ENCODE measurements at places on chromosomes 3 and 15.
A peak's percentile ranks its signal among the peaks of the same experiment; 100 is the strongest.

- DNase-seq: no peak
These were observed 42.2 kb downstream of the SV2B start for GRCh38 chr15:91142106-91142744.

DNA sequence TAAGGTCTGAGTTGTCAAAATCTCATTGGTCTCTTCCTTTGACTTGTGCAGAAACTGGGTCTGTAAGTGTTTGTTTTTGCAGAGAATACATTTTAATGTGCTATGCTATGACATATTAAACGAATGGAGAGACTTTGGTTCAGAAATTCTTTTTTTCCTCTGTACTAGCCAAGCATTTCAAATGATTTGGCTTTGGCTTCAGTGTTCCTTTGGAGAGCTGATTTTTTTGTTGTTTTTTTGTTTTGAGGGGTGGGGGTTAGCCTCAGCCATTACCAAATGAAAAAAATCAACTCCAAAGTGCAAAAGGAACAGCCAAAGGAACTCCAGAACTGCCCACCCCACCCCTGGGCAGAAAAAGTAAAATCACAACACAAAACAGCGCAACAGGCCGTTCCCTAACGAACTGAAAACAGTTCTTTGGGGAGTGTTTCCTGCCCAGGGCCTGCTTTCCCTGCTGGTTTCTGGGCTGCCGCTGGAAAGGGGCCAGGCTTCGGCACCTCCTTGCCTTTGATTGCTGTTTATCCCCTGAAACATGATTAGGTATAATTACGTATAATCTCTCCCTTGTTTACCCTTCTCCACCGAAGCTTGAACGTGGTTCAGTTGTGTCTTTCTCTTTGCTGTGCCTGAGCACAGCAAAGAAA lies 57.6 kb upstream of the NEO1 start:
- no peak for DNase-seq

DNA sequence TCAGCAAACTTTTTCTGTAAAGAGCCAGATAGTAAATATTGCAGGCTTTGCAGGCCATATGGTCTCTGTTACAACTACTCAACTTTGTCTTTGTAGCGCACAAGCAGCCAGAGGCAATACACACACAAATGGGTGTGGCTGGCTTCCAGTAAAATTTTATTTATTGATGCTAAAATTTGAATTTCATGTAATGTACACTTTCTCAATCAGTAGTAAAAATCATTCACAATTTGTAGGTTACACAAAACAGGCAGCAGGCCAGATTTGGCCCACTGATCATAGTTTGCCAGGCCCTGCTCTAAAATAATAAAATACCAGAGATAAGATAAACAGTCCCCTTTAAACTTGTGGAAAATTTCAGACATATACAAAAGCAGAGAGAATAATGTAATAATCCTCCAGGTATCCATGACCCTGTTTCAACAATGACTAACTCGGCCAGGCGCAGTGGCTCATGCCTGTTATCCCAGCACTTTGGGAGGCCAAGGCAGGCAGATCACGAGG lies 330.3 kb downstream of the SHQ1 start:
- DNase-seq: no peak

DNA sequence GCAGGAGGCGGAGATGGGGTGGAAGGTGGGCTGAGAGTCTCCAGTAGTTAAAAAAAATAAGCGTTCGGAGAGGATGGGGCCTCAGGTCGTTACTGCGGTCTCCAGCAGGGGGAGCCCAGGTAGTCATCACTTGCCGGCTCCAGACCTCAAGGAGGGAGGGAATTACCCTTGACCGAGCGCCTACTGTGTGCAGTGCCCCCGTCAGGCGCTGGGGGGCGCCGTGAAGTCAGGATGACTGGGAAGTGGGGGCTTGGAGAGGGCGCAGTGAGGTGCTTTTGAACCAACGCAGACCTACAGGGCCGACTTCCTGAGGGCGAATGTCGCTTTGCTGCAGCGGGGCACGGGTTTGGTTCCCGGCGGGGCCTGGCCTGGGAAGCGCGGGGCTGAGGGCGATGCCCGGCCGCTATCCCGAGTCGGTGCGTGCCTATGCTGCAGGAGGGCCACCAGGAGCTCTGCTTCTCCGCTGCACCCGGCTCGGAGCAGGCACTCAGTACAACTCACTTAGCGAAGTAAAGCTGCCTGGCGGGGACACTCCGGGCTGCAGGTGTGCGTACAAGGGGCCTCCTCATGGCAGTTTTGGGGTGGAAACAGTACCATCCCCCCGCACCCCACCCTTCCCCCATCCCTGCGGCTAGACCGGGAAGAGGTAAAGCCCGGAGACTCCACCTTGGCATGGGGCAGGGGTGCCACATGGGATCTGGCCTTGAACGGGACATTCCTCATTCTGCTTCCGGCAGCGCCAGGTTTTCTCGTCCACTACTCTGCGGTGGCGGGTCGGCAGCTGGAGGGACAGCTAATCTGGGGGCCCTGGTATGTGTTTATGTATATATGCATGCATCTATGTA lies 79.8 kb downstream of the RHCG start:
- peak; percentile 69 for DNase-seq

DNA sequence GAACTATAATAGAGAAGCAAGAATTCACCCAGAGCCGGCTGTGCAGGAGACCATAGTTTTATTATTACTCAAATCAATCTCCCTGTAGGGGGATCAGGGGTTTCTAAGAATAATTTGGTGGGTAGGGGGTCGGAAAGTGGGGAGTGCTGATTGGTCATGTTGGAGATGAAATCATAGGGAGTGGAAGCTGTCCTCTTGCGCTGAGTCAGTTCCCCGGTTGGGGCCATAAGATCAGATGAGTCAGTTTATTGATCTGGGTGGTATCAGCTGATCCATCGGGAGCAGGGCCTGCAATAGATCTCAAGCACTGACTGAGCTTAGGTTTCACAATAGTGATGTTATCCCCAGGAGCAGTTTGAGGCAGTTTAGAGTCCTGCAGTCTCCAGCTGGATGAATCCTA lies 97.0 kb upstream of the SNRPN start:
- no peak for DNase-seq

- no peak for DNase-seq
These were observed 392.2 kb downstream of the DIPK2A start for GRCh38 chr3:144363856-144364255.

- no peak for DNase-seq
These were observed 511.9 kb downstream of the PYDC2 start for GRCh38 chr3:191972714-191973398.

- no peak for DNase-seq
These were observed 11.6 kb downstream of the FAM162A start for GRCh38 chr3:122395582-122395981.

DNA sequence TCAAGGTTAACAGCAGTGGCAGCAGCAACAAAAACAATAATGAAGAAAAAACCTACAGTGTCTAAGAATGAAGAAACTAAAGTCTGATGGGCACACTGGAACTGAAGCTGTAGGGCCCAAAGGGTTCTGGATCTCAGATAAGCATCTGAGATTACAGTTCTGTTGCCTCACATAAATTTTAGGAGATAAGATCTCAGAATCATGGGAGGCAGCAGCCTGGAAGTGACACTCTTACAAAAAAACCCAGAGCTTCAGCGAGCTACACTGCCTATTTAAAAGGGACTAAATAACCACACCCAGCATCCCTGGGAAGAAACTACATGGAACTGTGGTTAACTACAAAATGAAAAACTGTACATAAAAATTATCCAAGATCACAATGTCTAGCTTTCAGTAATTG lies 61.2 kb downstream of the PLD1 start:
- no peak for DNase-seq

- no peak for DNase-seq
These were observed 159.3 kb upstream of the MDFIC2 start for GRCh38 chr3:70471464-70472342.

- no peak for DNase-seq
These were observed 274.4 kb downstream of the TLE3 start for GRCh38 chr15:69823223-69823907.

DNA sequence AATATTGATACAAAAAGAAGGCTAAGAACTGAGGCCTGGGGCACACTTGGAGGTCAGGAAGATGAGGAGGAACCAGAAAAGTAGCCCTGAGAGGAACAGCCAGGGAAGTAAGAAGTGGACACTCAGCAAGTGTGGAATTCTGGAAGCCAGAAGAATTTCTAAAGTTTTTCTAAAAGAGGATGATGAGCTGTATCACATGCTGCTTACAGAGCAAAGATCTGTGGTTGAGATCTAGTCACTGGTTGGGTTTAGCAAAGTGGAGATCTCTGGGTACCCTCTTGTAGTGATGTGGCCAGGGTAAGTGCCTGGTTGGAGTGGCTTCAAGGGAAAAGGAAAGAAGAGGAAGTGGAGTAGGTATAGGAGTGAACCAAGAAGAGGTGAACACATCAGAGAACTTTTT lies 95.4 kb upstream of the DAZL start:
- no peak for DNase-seq

Measured in naive B cell (primary cell).